ENCODE measurements at places on chromosomes 12 and 14.

GRCh38 chr14:91869556-91869955 is 2.2 kb upstream of the TC2N start:
- H3K4me3 ChIP-seq: no peak overlapping the region
- no peaks in the 10 kb centered on the region for H3K27me3 ChIP-seq
- peak overlapping the region; percentile 4 for H3K27ac ChIP-seq
- ATAC-seq: no peak
- peaks cover 54% of the 10 kb centered on the region for H3K4me1 ChIP-seq
- H3K36me3 ChIP-seq: no peaks in the 10 kb centered on the region

DNA sequence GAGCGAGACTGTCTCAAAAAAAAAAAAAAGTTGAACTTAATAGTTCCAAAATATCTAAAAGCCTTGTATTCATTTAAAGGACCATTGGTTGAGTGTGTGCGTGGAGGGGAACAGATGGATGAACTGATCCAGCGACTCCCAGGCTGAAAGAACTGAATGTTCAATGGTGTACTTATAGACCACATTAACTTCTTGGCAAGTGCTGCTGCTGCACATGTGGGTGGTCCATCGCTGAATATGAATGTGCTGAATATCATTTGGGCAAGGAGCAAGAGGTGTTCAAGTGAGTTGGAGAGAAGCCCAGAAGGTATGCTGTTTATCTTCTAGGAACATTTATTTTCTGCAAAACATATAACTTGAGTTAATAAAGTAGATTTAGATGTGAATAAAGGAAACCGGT is 289.0 kb upstream of the RPL10L start:
- no peaks in the 10 kb centered on the region for H3K36me3 ChIP-seq
- H3K27me3 ChIP-seq: no peaks in the 10 kb centered on the region
- no peak overlapping the region for H3K27ac ChIP-seq
- H3K4me1 ChIP-seq: no peaks in the 10 kb centered on the region
- H3K4me3 ChIP-seq: no peak overlapping the region

DNA sequence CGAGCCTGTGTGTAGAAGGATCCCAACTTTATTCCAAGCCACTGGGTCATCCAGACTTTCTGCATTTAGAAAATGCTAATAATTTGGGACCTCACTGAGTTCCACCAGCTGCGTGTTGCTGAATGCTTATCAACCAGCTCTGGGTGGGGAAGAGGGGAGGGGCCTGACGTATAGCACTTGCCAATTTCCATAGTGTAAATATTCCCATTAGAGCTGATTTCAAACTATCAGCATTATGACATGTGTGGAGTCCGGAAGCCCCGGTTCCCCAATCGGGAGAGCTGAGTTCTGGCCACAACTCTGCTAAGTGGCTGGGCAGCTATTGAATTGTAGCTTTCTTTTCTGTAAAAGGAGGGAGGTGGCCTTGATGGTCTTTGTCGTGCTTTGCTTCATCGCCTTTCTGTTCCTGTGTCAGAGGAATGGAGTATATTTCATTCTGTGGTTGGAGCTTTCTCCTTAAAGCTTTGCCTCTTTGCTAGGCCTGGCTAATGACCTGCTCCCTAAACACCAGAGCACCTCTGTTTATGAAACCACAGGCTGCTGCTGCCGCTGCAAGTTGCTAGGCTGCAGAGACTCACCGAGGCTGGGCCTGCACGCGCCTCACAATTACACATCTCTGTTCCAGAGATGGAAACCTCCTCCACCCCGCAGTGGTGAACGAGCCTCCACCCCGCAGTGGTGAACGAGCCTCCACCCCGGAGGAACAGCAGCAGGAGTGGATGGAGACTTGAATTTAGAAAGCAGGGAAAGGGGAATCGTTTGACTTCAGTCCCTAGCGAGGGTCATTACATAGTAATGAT is 7.7 kb upstream of the BCL7A start:
- H3K36me3 ChIP-seq: peaks cover 4% of the 10 kb centered on the region
- no peak for ATAC-seq
- H3K27me3 ChIP-seq: peaks cover 31% of the 10 kb centered on the region
- peaks cover 17% of the 10 kb centered on the region for H3K4me1 ChIP-seq

GRCh38 chr14:68501171-68501570 is 291.7 kb downstream of the ZFP36L1 start:
- peaks cover 9% of the 10 kb centered on the region for H3K36me3 ChIP-seq
- no peaks in the 10 kb centered on the region for H3K27me3 ChIP-seq
- H3K4me1 ChIP-seq: peaks cover 78% of the 10 kb centered on the region
- H3K4me3 ChIP-seq: no peak overlapping the region
- ATAC-seq: no peak
- peak overlapping the region; percentile 95 for H3K27ac ChIP-seq

DNA sequence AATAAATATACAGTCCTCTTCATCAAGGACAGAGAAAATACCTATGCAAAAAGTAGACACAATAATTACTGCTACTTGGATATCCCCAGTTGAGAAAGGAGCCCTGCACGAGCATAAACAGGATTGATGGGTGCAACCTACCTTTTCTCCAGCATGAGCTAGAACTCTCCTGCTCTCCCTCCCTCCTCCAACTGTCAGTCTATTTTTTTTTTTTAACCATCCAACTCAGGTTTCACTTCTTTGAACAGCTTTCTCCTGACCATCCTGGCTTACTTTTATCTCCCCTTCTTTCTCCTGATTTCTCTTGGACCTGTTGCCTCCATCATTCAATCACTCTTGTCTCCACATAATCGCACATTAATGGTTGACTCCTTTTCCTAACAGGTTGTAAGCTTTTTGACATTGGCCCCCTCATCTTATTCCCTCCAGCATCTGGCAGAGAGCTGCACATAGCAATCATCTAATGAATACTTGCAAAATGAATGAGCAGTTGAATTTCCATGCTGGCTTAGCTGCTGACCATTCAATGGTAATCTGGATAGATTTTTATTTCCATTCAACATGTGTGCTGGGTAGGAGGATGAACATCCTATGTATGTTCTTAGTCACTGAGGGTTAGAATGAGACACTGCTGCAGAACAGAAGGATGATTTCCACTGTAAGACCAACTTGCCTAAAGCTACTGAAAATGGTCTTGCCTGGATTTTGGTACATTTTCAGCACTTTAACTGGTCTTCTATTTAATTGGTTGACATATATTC is 24.4 kb downstream of the MYBPC1 start:
- ATAC-seq: no peak
- H3K27me3 ChIP-seq: no peaks in the 10 kb centered on the region
- H3K4me1 ChIP-seq: peaks cover 29% of the 10 kb centered on the region
- H3K4me3 ChIP-seq: no peak overlapping the region

DNA sequence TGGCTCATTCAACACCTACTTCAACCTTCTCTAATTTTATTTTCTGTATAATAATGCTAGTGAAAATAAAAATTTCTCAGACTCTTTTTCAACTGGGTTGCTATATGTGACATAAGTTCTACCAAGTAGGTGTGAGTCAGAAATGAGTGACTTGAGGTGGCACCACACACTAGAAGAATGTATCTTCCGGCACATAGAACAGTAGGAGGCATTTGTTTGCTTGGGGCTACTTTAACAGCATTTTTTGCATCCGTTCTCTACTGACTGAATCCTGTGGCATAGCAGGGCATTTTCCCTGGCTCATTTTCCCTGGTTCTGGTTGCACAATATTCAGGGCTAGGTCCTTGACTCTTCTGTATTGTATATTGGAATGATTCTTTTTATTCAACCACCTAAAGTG is 194.0 kb upstream of the SLC16A7 start:
- peaks cover 10% of the 10 kb centered on the region for H3K27me3 ChIP-seq
- peaks cover 6% of the 10 kb centered on the region for H3K4me1 ChIP-seq
- H3K4me3 ChIP-seq: no peak overlapping the region
- no peak overlapping the region for H3K27ac ChIP-seq
- ATAC-seq: no peak
- H3K36me3 ChIP-seq: no peaks in the 10 kb centered on the region

GRCh38 chr14:100115726-100116125 is 43.7 kb downstream of the DEGS2 start:
- H3K4me1 ChIP-seq: peaks cover 37% of the 10 kb centered on the region
- no peaks in the 10 kb centered on the region for H3K27me3 ChIP-seq
- no peak overlapping the region for H3K4me3 ChIP-seq
- no peak overlapping the region for H3K27ac ChIP-seq
- no peak for ATAC-seq

- H3K4me1 ChIP-seq: no peaks in the 10 kb centered on the region
- no peak for ATAC-seq
- no peak overlapping the region for H3K27ac ChIP-seq
- H3K27me3 ChIP-seq: no peaks in the 10 kb centered on the region
- peaks cover 41% of the 10 kb centered on the region for H3K36me3 ChIP-seq
Observed at GRCh38 chr12:122593910-122594309, 66.9 kb downstream of the KNTC1 start.

GRCh38 chr14:77088219-77088618 is 9.8 kb upstream of the CIPC start:
- peak overlapping the region; percentile 62 for H3K27ac ChIP-seq
- no peaks in the 10 kb centered on the region for H3K27me3 ChIP-seq
- H3K36me3 ChIP-seq: no peaks in the 10 kb centered on the region
- no peak overlapping the region for H3K4me3 ChIP-seq

GRCh38 chr12:131057211-131057721 is 103.6 kb downstream of the ADGRD1 start:
- no peak overlapping the region for H3K4me3 ChIP-seq
- H3K36me3 ChIP-seq: no peaks in the 10 kb centered on the region
- H3K27me3 ChIP-seq: peaks cover 65% of the 10 kb centered on the region
- H3K4me1 ChIP-seq: no peaks in the 10 kb centered on the region
- no peak for ATAC-seq
- H3K27ac ChIP-seq: no peak overlapping the region

DNA sequence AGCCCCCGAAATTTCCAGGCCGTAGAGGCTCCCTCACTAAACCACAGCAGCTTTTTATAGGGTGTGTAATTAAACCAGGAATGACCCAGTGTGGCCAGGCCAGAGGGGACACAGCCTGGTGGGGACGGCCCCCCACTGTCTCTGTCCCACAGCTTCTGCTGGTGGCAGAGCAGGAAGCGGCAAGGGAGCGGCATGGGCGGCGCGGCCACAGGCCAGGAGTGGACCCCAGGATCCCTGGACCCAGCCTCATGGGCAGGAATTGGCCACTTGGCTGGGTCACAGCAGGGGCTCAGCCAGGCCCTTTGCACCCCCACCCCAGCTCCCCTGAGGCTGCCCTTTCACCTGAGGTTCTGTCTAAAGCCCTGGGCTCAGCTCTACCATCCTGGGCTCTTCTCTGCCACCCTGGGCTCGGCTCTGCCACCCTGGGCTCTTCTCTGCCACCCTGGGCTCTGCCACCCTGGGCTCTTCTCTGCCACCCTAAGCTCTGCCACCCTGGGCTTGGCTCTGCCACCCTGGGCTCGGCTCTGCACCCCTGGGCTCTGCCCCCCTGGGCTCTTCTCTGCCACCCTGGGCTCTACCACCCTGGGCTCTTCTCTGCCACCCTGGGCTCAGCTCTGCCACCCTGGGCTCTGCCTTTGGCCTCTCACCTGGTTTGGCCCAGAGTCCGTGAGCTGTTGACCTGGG is 39.3 kb downstream of the FBRSL1 start:
- no peak overlapping the region for H3K27ac ChIP-seq
- H3K4me3 ChIP-seq: no peak overlapping the region
- peaks cover 15% of the 10 kb centered on the region for H3K36me3 ChIP-seq
- peaks cover 8% of the 10 kb centered on the region for H3K4me1 ChIP-seq
- no peaks in the 10 kb centered on the region for H3K27me3 ChIP-seq
- no peak for ATAC-seq

DNA sequence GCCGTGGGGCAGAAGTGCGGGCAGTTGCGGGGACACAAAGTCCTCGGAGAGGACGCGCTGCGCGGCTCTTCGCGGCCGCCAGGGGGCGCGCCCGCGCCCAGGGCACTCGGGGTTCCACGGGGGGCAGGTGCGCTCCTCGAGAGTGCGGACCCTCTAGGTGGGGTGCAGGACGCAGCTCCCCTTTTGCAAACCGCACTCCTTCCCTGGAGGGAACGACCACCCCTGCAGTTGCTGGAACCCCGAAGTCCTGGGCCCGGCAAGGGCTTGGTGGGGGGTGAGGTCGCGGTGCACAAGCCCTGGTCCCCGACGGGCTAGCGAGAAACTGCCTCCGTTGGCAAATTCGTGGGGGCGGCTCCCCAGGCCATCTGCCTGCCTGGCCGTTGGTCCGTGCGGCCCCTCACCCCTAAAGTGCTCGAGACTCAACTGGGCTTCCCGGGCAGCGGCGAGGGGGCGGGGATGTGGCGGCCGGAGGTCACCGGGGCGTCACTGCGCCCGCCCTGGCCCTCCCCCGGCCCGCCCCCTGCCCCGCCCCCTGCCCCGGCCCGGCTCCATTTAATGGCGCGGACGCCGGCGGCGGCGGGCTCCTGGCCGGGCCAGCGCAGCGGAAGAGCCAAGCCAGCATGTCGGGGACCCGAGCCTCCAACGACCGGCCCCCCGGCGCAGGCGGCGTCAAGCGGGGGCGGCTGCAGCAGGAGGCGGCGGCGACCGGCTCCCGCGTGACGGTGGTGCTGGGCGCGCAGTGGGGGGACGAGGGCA is at the start of gene ADSS1:
Gene ADSS1, plus strand, starts transcription at position 579 of the 756 bp plus-strand sequence. Its CDS starts 42 bp downstream, at position 621.
- peak within 1 kb of the TSS; percentile 68 for H3K4me3 ChIP-seq
- no peaks in the 10 kb centered on the region for H3K36me3 ChIP-seq
- peaks cover 32% of the 10 kb centered on the region for H3K27me3 ChIP-seq
- H3K27ac ChIP-seq: no peak within 1 kb of the TSS
- peak; percentile 81 for ATAC-seq

- ATAC-seq: no peak
- H3K27ac ChIP-seq: no peak overlapping the region
- peaks cover 14% of the 10 kb centered on the region for H3K36me3 ChIP-seq
- H3K4me1 ChIP-seq: peaks cover 41% of the 10 kb centered on the region
- H3K27me3 ChIP-seq: no peaks in the 10 kb centered on the region
Observed at GRCh38 chr12:112927925-112928324, 10.3 kb upstream of the OAS3 start.

GRCh38 chr12:120101182-120101581 is 15.4 kb downstream of the RAB35 start:
- ATAC-seq: no peak
- peaks cover 48% of the 10 kb centered on the region for H3K4me1 ChIP-seq
- peaks cover 85% of the 10 kb centered on the region for H3K36me3 ChIP-seq
- peak overlapping the region; percentile 2 for H3K4me3 ChIP-seq
- no peaks in the 10 kb centered on the region for H3K27me3 ChIP-seq

DNA sequence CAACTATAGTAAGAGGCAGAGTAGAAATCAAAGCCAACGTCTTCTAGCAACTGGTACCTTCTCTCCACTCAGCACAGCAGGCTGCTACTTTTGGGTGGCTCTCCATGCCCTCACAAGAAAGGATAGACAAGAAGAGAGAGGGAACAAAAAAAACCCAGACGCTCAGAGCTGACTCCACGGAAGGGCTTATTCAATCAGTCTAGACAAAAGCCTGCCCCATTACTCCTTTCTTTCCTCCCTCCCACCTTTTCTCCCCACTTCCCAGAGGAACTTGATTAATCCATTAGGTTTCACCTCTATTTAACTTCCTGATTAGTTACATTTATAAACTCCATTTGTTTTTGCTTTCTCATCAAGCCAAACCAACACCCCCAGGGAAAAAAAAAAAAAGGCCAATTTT is 71.1 kb upstream of the CCDC60 start:
- H3K4me1 ChIP-seq: no peaks in the 10 kb centered on the region
- H3K36me3 ChIP-seq: no peaks in the 10 kb centered on the region
- no peaks in the 10 kb centered on the region for H3K27me3 ChIP-seq
- no peak overlapping the region for H3K27ac ChIP-seq
- no peak overlapping the region for H3K4me3 ChIP-seq

- no peak for ATAC-seq
- no peaks in the 10 kb centered on the region for H3K27me3 ChIP-seq
- peak overlapping the region; percentile 78 for H3K27ac ChIP-seq
- peak overlapping the region; percentile 72 for H3K4me3 ChIP-seq
- peaks cover 24% of the 10 kb centered on the region for H3K4me1 ChIP-seq
- H3K36me3 ChIP-seq: no peaks in the 10 kb centered on the region
Observed at GRCh38 chr12:124868252-124869058, 4.8 kb upstream of the SCARB1 start.
